Activated T-helper 2 cell treated with anti-CD3 and anti-CD28 coated beads, Interferon-gamma antibody, Interleukin-2, Interleukin-4, amounts not matched to agents 10 μg/mL and 5 μg/mL and 100 μg/mL, durations not matched to agents 14 hours and 24 hours and 36 hours (primary cell): ENCODE measurements at places on chromosomes 1 and 21. TPM values are rescaled to one million over a fixed set of nuclear protein-coding genes. Genes with fewer than 3 reads are reported as not detected.

DNA sequence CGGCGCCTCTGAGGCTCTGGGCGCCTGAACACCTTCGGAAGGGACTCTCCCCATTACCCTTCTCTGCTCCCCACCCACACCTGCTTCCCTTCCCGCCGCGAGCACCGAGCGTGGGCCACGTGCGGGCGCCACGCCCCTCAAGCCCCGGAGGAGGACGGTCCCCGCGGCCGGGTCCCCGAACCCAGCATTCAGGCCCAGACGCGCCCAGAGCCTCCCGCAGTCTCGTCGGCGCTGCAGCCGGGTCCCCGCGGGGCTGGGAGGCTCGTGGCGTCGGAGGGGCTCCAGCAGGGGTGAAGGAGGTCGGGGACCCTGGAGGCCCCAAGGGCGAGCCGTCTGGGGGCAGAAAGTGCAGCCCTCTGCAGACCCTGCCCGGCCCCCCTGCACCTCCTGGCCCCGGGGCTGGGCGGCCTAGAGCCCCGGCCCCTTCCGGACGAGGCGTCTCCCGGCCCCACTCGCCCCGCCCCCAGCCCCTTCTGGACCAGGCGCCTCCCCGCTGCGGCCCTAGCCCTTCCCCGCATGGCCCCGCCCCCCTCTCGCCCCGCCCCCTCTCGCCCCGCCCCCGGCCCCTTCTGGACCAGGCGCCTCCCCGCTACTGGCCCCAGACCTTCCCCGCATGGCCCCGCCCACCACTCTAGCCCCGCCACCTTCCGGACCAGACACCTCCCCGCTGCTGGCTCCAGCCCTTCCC lies 378 bp upstream of the SMIM1 start:
- no peaks in the 10 kb centered on the region for H3K27me3 ChIP-seq
- H3K27ac ChIP-seq, result no peak overlapping the region
- peaks cover 5% of the 10 kb centered on the region for H3K4me1 ChIP-seq
- peak overlapping the region; percentile 64 for H3K4me3 ChIP-seq
- DNase-seq, result peak; percentile 81

Gene SOX13
- total RNA-seq, result 0.62 and 0.71 TPM in 2 replicates

Gene C1orf226
- total RNA-seq, result 0.05 and 0.07 TPM in 2 replicates

Gene SOAT1
- total RNA-seq, result 39.2 and 40.3 TPM in 2 replicates
